SJSA1 (cell line): ENCODE measurements at places on chromosomes 13 and 19. TPM values are rescaled to one million over a fixed set of nuclear protein-coding genes. Genes with fewer than 3 reads are reported as not detected.

DNA sequence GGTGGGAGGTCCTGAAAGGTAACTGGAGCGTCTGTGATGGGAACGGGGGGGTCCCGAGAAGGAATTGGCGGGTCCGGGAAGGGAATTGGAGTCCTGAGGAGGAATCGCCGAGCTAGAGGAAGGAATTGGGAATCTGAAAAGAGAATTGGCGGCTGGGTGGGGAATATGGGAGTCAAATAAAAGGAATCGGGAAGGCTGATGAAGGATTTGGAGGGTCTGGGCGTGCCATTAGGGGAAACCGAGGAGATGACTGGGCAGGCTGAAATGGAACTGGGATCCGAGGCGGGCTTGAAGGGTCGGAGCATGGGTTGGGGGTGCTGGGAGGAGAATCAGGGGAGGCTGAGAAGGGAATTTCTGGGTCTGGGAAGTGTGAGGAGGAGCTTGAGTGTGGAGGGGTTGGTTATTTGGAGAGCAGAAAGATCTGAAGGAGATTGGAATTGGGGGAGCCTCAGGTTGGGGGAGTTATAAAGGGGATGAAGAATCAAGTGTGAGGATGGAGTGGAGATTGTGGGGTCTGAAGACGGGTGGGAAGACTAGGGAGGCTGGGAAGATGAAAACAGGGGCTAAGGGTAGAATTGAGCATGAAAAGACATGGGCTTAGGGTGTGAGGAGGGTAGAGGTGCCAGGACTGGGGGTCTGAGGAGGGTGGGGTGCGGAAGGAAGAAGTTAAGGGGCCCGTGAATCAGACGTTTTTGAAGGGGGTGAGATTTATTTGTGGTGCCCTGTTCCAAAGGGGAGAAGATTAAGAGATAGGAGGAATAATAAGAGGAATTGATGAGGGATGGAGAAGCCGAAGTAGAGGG is 718 bp downstream of the ACTN4 start:
- H3K27me3 ChIP-seq, result no peaks in the 10 kb centered on the region
- DNase-seq, result no peak
- peaks cover 42% of the 10 kb centered on the region for H3K4me1 ChIP-seq
- H3K36me3 ChIP-seq, result peaks cover 45% of the 10 kb centered on the region
- peak overlapping the region; percentile 93 for H3K4me3 ChIP-seq

Gene AP3D1
- total RNA-seq, result 66.5 and 78.9 TPM in 2 replicates

DNA sequence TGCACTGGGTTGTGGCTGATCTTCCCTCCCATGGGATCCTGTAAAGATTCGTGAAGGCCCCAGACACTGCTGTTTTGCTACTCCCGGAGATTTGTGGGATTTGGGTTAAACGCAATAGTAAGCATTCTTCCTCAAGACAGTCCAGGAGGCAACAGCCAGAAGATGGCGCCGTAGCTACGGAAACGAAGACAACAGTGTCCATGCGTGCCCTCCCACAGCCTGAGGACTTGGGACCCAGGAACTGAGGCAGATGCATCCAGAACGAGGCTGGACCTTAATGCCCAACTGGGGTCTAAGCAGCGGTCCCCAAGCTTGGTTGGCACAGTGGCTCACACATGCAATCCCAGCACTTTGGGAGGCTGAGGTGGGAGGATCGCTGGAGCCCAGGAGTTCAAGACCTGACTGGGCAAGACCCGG is 57.6 kb upstream of the ZNF507 start:
- no peak overlapping the region for H3K4me3 ChIP-seq
- DNase-seq, result peak; percentile 72
- no peak overlapping the region for H3K27ac ChIP-seq
- no peaks in the 10 kb centered on the region for H3K27me3 ChIP-seq
- no peaks in the 10 kb centered on the region for H3K36me3 ChIP-seq

DNA sequence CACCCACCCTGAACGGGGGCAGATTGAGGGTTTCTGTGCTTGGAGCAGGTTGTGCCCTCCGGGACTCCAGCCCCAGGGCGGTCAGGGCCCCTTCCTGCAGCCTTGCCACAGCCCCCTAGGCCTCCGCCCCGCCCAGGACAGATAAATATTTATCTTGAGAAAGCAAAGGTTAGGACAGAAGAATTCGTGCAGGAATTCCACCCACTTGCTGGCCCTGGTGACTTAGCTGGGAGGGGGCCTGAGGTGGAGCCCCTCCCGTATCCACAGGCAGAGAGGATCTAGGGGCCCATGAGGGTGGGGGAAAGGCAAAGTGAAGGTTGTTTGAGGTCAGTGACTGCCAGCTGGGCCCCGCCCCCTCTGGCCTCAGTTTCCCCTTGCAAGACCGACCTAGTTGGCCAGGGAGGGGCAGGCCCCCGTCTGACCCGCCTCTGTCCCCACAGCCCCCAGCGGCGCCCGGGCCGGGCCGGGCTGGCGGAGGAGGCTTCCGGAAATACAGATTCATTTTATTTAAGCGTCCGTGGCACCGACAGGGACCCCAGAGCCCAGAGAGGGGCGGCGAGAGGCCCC is 5.2 kb downstream of the MIDN start:
- peaks cover 83% of the 10 kb centered on the region for H3K36me3 ChIP-seq
- peak; percentile 98 for DNase-seq
- peaks cover 57% of the 10 kb centered on the region for H3K4me1 ChIP-seq
- H3K4me3 ChIP-seq, result peak overlapping the region; percentile 89
- peak overlapping the region; percentile 94 for H3K27ac ChIP-seq
- no peaks in the 10 kb centered on the region for H3K27me3 ChIP-seq

GRCh38 chr13:98443329-98443728 is 133.6 kb downstream of the STK24 start:
- no peak overlapping the region for H3K4me3 ChIP-seq
- no peaks in the 10 kb centered on the region for H3K27me3 ChIP-seq
- H3K36me3 ChIP-seq, result peaks cover 57% of the 10 kb centered on the region
- H3K4me1 ChIP-seq, result peaks cover 11% of the 10 kb centered on the region

DNA sequence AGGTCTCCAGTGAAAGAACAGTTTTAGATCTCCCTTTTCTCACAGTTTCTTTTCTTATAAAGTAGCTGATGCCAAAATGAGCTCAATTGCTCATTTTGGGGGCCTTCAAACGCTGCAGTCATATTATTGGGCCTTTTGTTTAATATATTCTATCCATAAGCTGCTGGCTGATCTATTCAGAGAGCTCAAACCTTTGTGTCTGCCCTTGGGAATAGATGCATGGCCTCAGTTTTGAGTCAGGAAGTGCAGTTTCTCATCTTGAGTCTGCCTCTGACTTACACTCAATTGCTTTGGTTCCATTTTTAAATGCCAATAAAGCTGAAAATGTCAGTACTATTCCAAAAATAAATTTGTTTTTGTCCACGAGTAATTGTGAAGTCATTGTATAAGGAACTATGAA is 468.9 kb downstream of the KLF12 start:
- no peak overlapping the region for H3K4me3 ChIP-seq
- H3K27ac ChIP-seq, result no peak overlapping the region
- H3K36me3 ChIP-seq, result no peaks in the 10 kb centered on the region
- no peaks in the 10 kb centered on the region for H3K27me3 ChIP-seq

GRCh38 chr19:56668676-56669075 is 2.9 kb downstream of the ZNF835 start:
- peak; percentile 33 for DNase-seq
- no peak overlapping the region for H3K4me3 ChIP-seq
- H3K4me1 ChIP-seq, result no peaks in the 10 kb centered on the region
- H3K27me3 ChIP-seq, result no peaks in the 10 kb centered on the region
- H3K36me3 ChIP-seq, result no peaks in the 10 kb centered on the region

- H3K4me3 ChIP-seq, result no peak overlapping the region
- no peak for DNase-seq
- H3K27ac ChIP-seq, result no peak overlapping the region
- H3K4me1 ChIP-seq, result peaks cover 18% of the 10 kb centered on the region
- H3K27me3 ChIP-seq, result no peaks in the 10 kb centered on the region
Observed at GRCh38 chr19:41344162-41344561, 9.6 kb downstream of the TGFB1 start.

GRCh38 chr13:90974249-90974975 is 373.1 kb upstream of the MIR17HG start:
- H3K27ac ChIP-seq, result no peak overlapping the region
- no peaks in the 10 kb centered on the region for H3K27me3 ChIP-seq
- H3K4me3 ChIP-seq, result no peak overlapping the region
- H3K36me3 ChIP-seq, result no peaks in the 10 kb centered on the region

- no peak for DNase-seq
- H3K27ac ChIP-seq, result no peak overlapping the region
Observed at GRCh38 chr19:32427536-32427935, 22.0 kb downstream of the DPY19L3 start.

Gene TNNT1
- 0.34 and 3.4 TPM in 2 replicates for total RNA-seq

Gene FCAR
- total RNA-seq, result not detected in 2 replicates

- DNase-seq, result no peak
- no peaks in the 10 kb centered on the region for H3K36me3 ChIP-seq
- no peaks in the 10 kb centered on the region for H3K4me1 ChIP-seq
- no peak overlapping the region for H3K4me3 ChIP-seq
- H3K27me3 ChIP-seq, result no peaks in the 10 kb centered on the region
Observed at GRCh38 chr13:62510906-62511655, 1095.4 kb upstream of the PCDH20 start.

Gene EPS8L1
- total RNA-seq, result 3.5 and 11.8 TPM in 2 replicates

DNA sequence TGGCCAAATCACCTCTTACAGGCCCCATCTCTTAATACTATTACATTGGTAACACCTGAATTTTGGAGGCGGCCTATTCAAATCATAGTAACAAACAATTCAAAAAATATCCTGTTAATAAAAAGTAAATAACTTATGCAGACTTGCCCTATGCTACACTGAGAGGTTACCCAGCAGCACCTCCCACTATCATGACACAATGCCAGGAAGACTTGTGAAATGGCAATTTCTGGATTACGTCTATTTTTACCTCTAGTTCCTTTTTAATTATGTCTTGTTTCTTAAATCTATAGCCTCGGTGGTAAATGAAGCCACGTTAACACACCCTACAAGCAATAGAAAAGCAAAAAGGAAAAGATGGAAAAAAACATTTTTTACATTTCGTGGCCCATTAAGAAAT is 6.2 kb upstream of the DZIP1 start:
- no peaks in the 10 kb centered on the region for H3K36me3 ChIP-seq
- H3K4me1 ChIP-seq, result 0 out of 2 replicates have a peak, but pooled peaks cover 6% of the 10 kb centered on the region
- no peak overlapping the region for H3K4me3 ChIP-seq

Gene SULT2B1
- total RNA-seq, result 0.37 and 1.1 TPM in 2 replicates

DNA sequence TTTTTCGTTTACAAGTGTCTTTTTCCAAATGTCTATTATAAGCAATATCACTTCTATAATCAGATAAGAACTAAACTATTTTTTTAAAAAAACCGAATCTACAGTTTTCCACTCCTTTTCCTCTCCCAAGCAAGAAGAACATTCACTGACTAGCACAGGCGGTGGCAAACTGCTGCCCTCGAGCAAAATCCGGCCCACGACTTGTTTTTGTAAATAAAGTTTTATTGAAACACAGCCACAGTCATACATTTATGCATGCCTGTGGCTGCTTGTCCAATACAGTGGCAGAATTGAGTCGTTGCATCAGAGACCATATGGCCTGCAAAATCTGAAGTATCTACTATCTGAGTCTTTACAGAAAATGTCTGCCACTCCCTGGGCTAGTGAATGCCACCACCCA is 27.4 kb downstream of the INSR start:
- no peaks in the 10 kb centered on the region for H3K36me3 ChIP-seq
- no peak overlapping the region for H3K27ac ChIP-seq
- H3K4me3 ChIP-seq, result no peak overlapping the region
- H3K4me1 ChIP-seq, result no peaks in the 10 kb centered on the region
- DNase-seq, result no peak
- no peaks in the 10 kb centered on the region for H3K27me3 ChIP-seq

DNA sequence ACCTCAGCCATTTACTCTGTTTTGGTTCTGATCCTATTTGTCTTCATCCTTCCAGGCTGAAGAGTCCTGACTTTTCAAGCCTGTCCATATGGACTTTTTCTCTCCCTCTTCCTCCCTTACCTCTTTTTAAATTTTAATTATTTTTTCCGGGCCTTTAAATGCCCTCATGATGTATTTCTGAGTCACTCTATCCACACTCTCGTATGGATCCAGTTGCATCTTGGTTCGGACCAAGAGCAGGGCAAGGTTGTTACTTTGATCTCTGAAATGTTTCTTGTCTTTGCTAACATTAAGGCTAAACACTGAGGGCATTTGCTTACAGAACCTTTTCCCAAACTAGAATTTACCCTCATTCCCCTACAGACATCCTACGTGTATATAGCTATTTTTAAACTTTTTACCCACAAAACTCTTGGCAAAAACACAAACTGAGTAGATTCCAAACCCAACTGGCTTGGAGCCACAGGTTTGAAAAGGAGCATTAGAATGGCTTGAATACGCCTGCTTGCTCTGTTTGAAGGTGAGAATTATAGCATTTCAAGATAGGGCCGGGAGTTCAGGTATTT is 47.4 kb upstream of the SERPINE3 start:
- no peaks in the 10 kb centered on the region for H3K4me1 ChIP-seq
- H3K27me3 ChIP-seq, result peaks cover 2% of the 10 kb centered on the region; the same call in 1 of the 2 replicates
- H3K36me3 ChIP-seq, result no peaks in the 10 kb centered on the region
- DNase-seq, result no peak

Gene PRTN3
- total RNA-seq, result not detected in 2 replicates

DNA sequence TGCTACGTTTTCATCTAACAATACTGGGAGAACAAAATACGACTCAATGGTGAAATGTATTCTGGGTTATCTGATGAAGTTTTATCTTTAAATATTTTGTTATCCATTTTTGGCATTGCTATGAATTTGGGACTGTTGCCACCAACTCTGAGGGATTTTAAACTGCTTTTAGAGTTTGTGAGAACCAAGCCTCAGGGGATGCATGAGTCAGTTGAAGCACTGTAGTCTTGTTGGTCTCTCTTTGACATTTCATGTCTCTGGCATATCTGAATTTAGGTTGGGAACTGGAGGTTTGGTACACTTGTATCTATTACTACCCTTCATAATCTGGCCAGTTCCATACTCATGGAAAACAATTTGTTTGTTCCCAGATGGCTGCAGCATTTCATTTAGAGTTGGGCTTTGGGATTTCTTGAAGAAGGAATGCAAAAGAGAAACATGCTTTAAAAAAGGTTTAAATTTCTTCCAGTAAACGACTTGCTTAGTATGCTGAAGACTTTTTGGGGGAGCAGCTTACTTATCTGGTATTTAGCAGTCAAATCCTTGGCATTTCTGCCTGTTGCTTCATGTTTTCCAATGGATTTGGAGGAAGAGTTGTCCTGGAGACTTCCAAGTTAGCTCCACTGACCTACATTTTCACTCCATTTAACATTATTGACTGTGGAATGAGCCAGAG is 28.9 kb downstream of the ARHGEF7 start:
- DNase-seq, result no peak
- no peak overlapping the region for H3K27ac ChIP-seq
- H3K4me3 ChIP-seq, result no peak overlapping the region
- H3K27me3 ChIP-seq, result peaks cover 88% of the 10 kb centered on the region

Gene ADGRE3
- not detected in 2 replicates for total RNA-seq

DNA sequence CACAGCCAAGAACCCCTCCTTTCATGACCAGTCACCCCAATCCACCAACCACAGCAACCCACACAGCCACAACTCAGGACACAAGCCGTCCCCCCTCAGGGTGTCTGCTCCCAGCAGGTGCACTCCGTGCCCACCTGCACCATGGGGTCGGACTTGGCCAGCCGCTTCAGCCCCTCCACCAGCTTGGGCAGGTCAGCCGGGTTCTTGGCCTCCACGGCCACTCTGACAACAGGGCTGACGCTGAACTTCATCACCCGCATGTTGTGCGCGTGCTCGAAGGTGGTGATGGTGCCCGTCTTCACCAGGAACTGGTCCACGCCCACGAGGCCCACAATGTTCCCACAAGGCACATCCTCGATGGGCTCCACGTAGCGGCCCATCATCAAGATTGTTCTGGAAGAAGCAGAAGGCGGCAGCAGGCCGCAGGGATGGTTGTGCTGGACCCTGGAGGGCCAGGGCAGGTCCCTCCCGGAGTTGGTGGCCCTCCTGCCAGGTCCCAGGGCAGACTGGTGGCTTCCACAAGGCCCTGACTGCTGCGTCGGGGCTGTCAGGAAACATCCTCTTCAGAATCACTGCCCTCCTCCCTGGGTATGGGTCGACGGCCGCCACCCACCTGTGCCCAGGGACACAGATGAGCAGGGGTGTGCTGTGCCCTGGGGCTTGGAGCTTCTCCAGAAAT is 5.5 kb downstream of the EEF2 start:
- no peak overlapping the region for H3K4me3 ChIP-seq
- no peaks in the 10 kb centered on the region for H3K27me3 ChIP-seq
- no peak for DNase-seq
- peaks cover 98% of the 10 kb centered on the region for H3K36me3 ChIP-seq
